Osteocyte (in vitro differentiated cells): ENCODE measurements at places on chromosomes 5 and 9. TPM values are rescaled to one million over a fixed set of nuclear protein-coding genes. Genes with fewer than 3 reads are reported as not detected.

GRCh38 chr5:100479079-100479688, 56.0 kb upstream of the FAM174A start:
- H3K36me3 ChIP-seq: no peaks in the 10 kb centered on the region
- H3K4me3 ChIP-seq: no peak overlapping the region
- peaks cover 22% of the 10 kb centered on the region for H3K27me3 ChIP-seq
- no peak overlapping the region for H3K27ac ChIP-seq
- DNase-seq: no peak
- H3K4me1 ChIP-seq: no peaks in the 10 kb centered on the region

DNA sequence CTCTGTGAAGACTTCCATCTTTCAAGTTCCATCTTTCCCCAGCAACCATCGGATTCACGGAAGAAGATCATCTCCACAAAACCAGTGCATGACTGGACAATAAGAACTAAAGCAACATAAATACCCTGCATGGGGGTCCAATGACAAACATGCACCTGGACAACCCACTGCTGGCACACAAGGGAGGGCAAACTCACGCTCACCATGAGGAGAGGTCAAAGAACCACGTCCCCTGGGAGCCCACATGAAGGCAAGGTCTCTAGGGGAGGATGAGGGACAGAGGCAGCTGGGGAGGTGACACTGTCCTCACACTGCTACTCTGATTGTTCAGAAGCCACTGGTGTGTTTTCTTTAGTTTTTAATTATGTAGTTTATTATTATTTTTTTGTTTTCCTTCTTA, 190.8 kb downstream of the MED10 start:
- H3K36me3 ChIP-seq: no peaks in the 10 kb centered on the region
- no peaks in the 10 kb centered on the region for H3K4me1 ChIP-seq
- no peak for DNase-seq

DNA sequence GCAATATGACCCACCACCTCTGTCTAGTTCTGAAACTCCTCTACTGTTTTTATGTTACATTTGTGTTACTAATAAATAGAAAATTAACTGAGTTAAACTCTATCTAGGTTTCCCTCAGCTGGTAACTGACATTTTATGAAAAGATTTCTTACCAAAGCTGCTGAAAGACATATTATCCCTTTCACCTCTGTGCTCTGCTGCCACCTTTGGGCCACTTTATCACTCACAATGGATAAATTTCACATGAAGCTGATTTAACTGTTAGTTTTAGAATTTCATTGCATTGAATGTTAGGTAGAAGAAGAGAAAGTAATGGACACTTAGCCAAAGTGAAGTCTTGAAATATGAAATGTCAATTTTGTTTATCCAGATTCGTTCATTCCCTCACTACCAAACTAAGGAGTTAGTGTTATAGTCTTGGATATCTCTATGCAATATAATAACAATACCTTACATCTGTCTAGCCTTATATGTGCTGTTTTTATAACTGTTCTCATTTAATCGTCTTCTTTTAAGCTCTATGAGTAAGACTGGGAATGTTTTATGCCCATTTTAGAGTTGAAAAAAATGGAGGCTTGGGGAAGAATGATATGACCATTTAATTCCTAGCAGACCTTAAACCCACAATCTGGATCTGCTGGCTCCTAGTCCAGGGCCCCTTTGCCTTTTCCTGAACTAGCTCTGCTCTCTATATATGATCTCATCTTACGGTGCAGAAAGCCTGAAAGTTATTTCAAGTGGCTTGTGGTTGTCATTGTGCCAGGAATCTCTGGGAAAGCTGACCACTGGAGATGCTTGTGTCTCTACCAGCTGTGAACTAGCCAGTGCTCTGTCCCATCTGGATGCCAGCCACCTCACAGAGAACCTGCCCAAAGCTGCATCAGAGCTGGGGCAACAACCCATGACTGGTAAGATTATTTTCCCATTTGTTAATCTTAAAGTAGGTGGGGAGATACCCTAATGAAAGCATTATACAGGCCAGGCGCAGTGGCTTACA, 97.1 kb downstream of the GOLPH3 start:
- H3K27ac ChIP-seq: no peak overlapping the region
- H3K4me3 ChIP-seq: no peak overlapping the region
- H3K36me3 ChIP-seq: no peaks in the 10 kb centered on the region

DNA sequence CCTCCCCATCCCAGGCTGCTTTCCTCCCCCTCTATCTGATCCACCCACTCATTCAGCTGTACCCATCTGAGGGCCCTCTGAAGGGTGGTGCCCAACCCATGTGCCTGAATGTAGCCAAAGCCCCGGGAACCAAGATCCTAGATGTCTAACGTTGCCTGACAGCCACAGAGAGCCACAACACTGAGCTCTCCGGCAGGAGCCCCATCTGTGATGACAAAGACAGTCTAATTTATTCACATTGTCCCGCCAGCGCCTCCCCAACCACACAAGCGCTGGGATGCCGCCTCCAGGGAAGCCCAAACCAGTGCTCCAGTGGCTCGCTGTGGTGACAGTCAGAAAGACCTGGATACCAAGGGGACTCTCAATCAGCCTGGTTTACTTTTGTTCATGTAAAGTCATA, 8.4 kb downstream of the IGFBPL1 start:
- H3K36me3 ChIP-seq: no peaks in the 10 kb centered on the region
- DNase-seq: no peak
- H3K27me3 ChIP-seq: peaks cover 11% of the 10 kb centered on the region
- peaks cover under 1% of the 10 kb centered on the region for H3K4me1 ChIP-seq

- H3K27me3 ChIP-seq: peaks cover 4% of the 10 kb centered on the region
- no peaks in the 10 kb centered on the region for H3K36me3 ChIP-seq
- H3K4me1 ChIP-seq: peaks cover 9% of the 10 kb centered on the region
- H3K4me3 ChIP-seq: no peak overlapping the region
Observed at GRCh38 chr5:91301106-91301846, 81.8 kb downstream of the ARRDC3 start.

GRCh38 chr5:133801955-133802751, 166.3 kb downstream of the C5orf15 start:
- no peak for DNase-seq
- peaks cover 5% of the 10 kb centered on the region for H3K27me3 ChIP-seq
- H3K4me1 ChIP-seq: no peaks in the 10 kb centered on the region
- H3K27ac ChIP-seq: no peak overlapping the region
- H3K4me3 ChIP-seq: no peak overlapping the region
- no peaks in the 10 kb centered on the region for H3K36me3 ChIP-seq

- H3K4me3 ChIP-seq: no peak overlapping the region
- no peak overlapping the region for H3K27ac ChIP-seq
- no peaks in the 10 kb centered on the region for H3K36me3 ChIP-seq
- H3K27me3 ChIP-seq: no peaks in the 10 kb centered on the region
Observed at GRCh38 chr9:108278341-108278740, 577.4 kb downstream of the ACTL7B start.

DNA sequence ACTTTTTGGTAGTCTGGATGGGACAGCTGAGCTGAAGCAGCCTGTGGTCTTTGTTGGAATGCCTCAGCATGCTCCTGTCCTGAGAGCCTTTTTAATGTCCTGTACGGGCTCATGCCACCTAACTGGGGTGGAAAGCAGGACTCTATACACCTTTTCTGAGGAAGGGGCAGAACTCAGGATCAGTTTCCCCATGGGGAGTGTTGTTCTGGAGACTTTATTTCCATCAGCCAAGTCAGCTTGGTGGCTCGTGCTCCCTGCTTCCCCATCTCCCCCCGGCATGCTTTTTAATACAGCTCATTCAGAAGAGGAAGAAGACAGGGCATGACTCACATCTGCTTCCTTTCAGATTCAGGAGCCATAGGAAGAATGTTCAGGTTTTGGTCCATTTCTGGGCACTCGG, 5.1 kb upstream of the SEPTIN8 start:
- no peak for DNase-seq
- no peak overlapping the region for H3K4me3 ChIP-seq
- no peaks in the 10 kb centered on the region for H3K36me3 ChIP-seq
- no peaks in the 10 kb centered on the region for H3K27me3 ChIP-seq
- peaks cover 4% of the 10 kb centered on the region for H3K4me1 ChIP-seq

Gene LCN6
- total RNA-seq: not detected in 2 replicates
